Hindlimb muscle (tissue), 1 donor: ENCODE measurements at places on chromosomes 13 and 19.

- no peak for DNase-seq
These were observed 88.8 kb downstream of the GNG7 start for GRCh38 chr19:2613507-2614295.

- DNase-seq: no peak
These were observed 220.0 kb downstream of the TEX29 start for GRCh38 chr13:111540486-111540885.

GRCh38 chr13:88919970-88920628 lies 1248.9 kb downstream of the SLITRK5 start:
- no peak for DNase-seq

DNA sequence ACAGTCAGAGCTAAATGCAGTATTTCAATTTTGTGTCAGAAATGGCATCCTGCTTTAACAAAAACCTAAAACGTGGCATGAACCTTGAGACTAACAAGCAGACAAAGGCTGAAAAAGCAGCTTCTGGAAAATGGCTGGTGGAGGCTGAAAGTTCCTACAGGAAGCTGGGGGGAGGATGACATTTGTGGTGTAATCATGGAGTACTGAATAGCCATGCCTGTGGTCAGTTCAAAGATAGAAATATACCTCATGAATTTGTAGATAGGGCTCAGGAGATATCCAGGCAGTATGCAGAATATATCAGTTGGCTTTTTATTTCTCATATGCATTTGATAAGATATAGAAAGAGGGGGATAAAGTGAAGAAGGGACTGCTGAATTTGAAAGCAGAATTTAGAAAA lies 181.7 kb downstream of the UQCRFS1 start:
- no peak for DNase-seq

DNA sequence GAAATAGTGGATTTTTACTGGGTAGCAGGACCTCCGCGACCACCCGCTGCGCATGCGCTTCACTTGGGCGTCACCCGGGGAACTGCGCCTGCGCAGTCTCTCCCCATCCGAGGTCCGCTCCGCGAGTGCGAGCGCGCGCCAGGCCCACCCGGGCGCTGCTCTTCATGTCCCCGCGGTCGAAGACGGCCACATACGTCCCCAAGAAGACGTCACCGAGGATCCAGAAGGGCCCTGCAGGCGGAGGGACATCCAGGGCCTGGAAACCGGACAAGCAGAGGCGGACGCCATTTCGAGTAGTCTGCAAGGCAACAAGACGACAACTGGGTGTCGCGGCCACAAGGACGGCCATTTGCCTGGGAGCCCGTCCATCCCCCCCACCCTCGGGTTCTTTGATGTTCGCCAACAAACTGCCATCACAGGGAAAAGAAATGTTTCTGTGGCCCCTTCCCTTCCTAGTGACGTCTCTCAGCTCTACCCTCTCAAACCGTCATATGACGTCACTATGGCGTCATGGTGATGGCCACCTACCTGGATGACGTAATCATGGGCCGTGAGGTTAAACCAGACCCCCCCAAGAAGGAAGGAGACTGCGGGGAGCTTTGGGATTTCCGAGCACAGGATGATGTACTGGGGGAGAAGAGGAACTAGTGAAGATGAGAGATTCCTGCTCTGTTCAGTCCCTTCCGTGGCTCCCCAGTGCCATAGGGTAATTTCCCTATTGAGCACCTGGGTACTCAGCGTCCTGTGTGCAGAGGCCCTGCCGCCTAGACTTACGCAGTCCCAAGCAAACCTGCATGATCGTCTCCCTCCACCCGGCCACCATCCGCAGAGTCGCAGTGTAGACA lies 6.7 kb downstream of the NAPSA start:
- peak; percentile 68 for DNase-seq

GRCh38 chr19:10139952-10140351 lies 20.3 kb upstream of the EIF3G start:
- no peak for DNase-seq

DNA sequence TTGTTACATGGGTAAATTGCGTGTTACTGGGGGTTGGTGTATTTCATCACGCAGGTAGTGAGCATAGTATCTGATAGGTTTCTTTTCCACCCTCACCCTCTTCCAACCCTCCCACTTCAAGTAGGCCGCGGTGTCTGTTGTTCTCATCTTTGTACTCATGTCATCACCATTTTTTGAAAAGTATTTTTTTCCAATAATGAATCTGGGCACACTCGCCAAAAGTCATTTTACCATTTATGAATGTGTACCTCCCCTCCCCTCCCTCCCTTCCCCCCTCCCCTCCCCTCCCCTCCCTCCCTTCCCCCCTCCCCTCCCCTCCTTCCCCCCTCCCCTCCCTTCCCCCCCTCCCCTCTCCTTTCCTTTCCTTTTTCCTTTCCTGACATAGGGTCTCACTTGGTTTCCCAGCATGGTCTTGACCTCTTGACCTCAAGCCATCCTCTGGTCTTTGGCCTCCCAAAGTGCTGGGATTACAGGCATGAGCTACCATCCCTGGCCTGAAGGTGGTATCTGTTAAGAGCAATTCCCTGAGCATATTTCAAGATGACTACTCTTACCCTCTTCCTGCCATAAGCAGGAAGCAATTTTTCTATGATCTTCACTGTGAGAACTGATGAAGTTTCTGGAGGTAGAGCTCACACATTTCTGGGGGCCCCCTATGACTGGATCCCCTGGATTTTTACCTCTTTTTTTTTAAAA lies 15.7 kb downstream of the ZNF627 start:
- DNase-seq: no peak

GRCh38 chr13:24110011-24110410 lies 50.5 kb upstream of the SPATA13 start:
- no peak for DNase-seq

GRCh38 chr19:47391510-47392223 lies 27.7 kb downstream of the MEIS3 start:
- peak; percentile 48 for DNase-seq

DNA sequence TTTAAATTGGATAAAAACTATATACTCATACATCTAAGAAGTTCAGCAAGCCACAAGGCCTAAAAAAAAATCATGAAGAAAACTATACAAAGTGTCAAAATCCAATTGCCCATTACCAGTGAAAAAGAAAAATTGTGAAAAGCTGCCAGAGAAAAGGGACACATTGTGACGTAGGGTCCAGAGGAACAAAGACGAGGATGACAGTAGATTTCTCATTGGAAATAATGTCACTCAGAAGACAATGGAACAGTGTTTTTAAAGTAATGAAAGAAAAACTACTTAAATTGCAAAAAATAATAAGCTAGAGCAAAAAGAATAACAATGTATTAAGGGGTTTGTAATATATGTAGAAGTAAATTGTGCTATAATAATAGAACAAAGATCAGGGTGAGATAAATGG lies 195.2 kb downstream of the EFNB2 start:
- DNase-seq: no peak

DNA sequence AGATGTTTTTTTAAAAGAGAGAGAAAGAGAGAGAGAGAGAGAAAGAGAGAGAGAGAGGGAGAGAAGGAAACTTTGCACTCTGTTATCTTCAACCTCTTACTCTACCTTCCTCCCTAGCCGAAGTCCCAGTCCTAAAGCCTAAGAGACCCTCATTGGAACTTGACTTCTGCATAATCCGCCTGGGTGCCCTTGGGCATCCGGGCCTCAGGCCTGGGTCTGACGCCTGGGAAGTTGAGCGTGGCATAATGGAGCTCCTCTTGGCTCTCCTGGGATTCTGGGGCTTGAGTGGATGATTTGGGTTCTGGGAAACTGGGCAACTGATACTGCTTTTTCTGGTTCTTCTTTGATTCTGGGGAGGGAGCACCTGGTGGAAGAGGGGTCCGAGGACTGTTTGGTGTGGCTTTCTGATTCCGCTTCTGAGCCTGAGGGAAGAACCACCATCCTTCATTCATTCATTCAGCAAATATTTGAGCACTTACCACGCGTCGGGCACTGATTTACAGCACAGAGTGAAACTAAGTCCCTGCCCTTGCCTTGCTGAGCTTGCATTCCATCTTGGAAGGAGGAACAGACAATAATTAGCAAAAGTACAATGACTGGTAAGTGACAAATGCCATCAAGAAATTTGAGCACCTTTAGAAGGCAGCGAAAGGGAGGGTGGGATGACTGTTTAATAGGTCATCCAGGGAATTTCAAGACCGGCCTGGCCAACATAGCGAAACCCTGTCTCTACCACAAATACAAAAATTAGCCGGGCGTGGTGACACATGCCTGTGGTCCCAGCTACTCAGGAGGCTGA lies 6.3 kb downstream of the SIGLEC10 start:
- no peak for DNase-seq

- no peak for DNase-seq
These were observed 6.9 kb downstream of the SYDE1 start for GRCh38 chr19:15114153-15114540.

GRCh38 chr19:29410601-29411000 lies 115.2 kb upstream of the VSTM2B start:
- peak; percentile 64 for DNase-seq

GRCh38 chr13:35874704-35875103 lies 256.5 kb downstream of the DCLK1 start:
- no peak for DNase-seq

DNA sequence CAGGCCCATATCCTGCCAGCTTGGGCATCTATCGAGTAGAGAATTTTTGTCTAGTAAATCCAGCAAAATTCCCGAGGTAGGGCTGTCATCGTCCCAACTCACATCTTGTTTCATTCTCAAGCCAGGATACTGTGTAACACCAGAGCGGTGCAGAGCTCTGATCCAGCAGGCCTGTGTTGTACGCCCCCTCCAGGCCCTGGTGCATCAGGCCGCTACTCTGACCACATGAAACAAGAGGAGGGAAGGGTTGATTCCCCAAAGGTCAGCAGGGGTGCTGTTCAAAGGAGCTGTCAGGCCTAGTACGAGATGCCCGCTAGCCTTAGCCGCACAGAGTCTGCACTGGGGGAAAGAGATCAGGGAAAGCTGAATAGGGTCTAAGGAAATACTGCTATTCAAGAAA lies 276.0 kb downstream of the SLC7A1 start:
- DNase-seq: no peak

DNA sequence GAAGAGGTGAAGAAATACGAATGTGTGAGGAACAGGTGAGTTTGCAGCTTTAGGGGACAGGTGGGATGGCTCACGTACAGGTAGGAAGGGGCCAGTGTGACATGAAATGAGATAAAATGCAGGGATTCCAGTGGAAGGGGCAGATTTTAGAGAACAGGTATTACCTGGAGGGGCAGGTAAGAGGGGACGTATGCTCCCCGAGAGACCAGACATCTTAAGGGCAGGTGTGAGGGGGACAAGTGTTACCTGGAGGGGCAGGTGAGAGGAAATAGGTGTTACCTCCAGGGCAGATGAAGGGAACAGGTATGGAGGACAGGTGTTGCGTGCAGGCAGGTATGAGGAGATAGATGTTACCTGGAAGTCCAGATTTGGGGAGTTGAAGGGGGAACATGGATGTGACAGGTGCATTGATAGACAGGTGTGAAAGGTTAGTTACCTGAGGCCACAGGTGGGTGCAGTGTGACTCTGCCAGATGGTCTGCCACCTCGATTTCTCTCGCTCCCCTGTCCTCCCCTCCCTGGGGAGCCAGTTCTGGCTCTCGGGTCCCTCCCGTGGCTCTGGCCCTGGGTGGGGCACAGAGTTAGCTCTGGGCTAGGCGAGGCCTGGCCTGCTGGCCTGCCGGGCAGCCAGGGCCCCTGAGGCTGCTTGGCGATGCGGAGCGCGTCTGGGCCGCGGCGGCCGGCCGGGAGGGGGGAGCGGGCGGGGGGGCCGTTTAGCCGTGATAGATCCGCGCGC lies 2.1 kb downstream of the ERFL start:
- no peak for DNase-seq

DNA sequence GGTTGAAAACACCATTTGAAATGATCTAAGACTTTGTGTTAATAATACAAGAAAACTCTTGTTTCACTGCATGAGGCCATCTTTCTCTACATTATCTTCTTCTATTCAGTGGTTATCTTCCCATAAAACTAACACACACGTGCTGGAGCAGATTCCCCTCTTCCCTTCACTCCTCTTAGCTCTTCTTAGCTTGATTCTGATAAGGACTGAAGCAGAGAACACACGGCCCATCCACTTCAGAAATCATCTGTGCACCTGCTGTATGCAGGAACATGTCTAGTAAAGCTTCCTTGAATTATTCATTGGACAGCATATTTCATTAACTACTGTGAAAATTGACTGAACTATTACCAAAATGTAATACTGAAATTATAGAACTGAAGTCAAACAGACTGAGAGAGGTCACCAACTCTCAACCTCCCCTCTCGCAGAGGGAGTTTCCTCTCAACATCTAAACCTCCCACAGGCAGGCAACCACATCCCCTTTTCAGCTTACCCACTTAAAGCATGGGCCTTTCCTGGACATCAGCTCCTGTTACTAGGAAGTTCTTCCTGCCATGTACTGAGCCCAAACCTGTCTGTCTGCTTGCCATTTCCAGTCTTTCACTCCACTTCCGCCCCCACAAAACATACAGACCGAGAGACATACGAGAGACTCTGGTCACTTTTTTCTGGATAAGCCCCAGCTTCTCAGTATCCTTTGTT lies 113.9 kb downstream of the CRYL1 start:
- no peak for DNase-seq
